NCI-H2029 (cell line): ENCODE measurements at places on chromosomes 5 and 9.

- no peak for DNase-seq
Observed at GRCh38 chr5:14212838-14213237, 69.7 kb downstream of the TRIO start.

DNA sequence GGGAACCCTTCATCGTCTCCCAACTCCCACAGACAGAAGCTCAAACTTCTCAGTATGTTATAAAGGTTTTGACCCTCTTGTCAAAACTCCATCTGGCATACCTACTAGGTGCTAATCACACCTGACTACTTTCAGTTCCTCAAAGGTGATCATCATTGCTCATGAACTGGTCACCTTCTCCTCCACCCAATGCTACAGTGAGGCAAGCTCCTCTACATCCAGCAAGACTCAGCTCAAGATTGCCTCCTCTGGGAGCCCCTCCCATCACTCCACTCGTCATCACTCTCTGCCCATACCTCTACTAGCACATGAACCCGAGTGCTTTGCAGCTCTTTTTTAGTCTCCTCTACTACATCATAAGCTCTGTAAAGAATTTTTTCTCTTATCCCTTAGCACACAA is 102.4 kb downstream of the LPAR1 start:
- DNase-seq = no peak

- no peak for DNase-seq
Observed at GRCh38 chr9:35162605-35163315, 951 bp downstream of the UNC13B start.

- no peak for DNase-seq
Observed at GRCh38 chr9:16869882-16870595, 431 bp downstream of the BNC2 start.

GRCh38 chr5:116438979-116439554 is 135.6 kb downstream of the SEMA6A start:
- no peak for DNase-seq

GRCh38 chr9:136507992-136508375 is 25.1 kb upstream of the SEC16A start:
- DNase-seq = no peak

DNA sequence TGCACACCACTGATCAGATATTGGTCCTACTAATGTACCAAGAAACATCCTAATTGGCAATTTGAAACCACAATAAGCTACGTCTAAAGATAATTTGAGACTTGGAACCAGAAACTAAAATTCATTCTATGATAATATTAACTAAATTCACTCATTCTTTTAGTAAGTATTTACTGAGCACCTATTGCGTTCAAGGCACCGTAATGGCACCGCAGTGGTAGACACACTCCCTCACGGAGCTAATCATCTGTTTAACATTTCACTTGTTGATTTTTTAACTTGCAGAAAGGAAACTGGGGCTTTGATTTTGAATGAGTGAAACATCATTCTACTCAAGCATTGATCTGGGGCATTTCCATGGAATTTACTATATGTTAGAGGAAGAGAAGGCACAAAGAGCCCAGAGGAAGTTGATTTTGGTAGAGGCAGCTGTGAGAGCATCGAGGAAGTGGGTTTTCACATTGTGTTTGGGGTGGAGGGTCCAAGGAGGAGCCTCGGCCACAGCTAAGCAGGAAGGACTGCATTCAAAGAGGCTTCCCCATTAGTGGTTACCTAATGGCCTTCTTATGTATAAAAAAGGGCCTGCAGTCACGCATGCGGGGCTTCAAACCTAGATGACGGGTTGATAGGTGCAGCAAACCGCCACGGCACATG is 7.1 kb downstream of the RAPGEF1 start:
- DNase-seq = no peak
